ENCODE measurements at places on chromosomes 2 and 18.

DNA sequence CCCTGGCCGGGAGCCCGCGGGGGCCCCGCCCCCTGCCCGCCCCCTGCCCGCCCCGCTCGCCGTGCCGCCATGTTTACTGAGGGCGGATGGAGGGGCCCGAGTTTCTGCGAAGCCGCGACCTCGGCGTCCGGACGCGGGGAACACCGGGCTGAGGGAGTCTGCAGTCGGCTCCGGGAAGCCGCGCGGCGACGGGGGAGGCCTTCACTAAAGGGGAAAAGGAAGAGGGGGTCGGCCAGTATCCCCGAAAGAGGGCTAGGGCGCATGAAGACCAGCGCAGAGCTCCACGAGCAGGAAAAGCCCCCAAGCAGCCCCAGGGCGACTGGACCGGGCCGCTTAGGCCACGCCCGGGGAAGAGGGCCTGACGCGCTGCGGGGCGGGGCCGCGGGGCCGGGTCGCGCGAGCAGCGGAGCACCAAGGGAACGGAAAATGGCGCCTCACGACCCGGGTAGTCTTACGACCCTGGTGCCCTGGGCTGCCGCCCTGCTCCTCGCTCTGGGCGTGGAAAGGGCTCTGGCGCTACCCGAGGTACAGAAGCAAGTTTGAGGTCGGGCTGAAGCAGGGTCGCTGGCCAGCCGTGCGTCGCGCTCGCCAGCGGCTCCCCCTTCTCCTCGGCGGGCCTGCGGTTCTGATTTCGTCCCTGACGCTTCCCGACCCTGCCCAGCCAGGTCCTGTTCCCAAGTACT, at the start of the genes ATRAID and SLC5A6:
Gene ATRAID, plus strand, starts transcription at position 99 of the 683 bp plus-strand sequence. Its CDS starts 328 bp downstream, at position 427.
Gene SLC5A6, minus strand, starts transcription at position 326 of the 683 bp plus-strand sequence. CDS start 4,618 bp downstream, outside the sequence.
- DNase-seq = no peak

GRCh38 chr2:15577071-15577735, 14.5 kb upstream of the DDX1 start:
- peak; percentile 38 for DNase-seq

DNA sequence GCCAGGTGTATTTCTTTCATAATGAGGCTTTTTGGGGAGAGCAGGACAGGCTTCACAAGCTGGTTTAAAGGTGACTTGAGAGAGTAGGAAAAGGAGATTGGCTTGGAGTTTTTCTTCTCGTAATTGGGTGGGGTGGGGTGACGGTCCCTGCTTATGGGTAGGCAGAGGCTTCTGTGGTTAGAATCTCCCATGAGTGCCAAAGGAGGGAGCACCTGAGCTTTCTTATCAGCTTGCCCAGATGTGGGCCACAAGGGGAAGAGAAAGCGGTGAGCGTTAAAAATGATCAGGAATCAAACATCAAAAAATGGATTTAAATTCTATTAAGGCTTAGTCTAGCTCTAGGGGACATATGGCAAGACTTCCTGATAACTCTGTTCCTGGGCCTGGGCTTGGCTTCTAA, 9.7 kb upstream of the PNPT1 start:
- DNase-seq = no peak

DNA sequence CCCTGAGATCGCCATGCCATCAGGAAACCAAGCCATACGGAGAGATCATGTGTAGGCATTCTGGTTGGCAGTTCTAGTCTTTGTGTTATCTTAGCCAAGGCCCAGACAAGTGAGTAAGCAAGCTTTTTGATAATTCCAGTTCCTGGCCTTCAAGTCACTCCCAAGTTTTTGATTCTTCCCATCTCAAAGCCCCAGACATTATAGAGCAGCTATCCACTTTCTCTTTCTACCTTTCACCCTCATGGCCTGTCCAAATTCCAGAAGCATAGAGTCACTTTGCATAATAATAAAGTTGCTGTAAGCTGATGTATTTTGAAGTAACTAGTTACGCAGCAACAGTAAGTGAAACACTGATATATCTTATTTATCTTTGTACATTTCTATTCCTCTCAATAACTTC, 26.8 kb upstream of the IL1RL1 start:
- no peak for DNase-seq

DNA sequence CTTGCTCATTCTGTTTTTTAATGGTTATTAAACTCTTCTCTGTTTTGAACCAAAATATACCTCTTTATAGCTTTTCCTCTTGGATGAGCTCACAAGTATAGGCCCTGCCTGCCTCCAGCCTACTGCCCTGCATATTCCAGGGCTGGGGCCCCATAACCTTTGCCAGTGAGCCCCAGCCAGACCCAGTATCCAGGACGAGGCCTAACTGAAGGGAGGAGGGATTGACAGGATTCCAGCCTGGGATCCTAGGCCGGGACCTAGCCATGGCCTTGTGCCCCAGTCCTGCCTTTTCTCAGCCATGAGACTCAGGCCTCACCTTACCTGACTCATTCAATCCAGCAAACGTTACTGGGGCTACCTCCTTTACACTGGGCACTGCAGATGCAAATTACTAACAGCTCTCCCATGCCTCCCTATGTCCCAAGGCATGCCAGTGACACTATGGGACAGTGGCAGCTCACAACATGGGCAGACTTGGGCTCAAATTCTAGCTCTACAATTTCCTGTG, 159.2 kb downstream of the DDX1 start:
- no peak for DNase-seq

GRCh38 chr2:204950695-204951346, 405.5 kb downstream of the PARD3B start:
- no peak for DNase-seq

DNA sequence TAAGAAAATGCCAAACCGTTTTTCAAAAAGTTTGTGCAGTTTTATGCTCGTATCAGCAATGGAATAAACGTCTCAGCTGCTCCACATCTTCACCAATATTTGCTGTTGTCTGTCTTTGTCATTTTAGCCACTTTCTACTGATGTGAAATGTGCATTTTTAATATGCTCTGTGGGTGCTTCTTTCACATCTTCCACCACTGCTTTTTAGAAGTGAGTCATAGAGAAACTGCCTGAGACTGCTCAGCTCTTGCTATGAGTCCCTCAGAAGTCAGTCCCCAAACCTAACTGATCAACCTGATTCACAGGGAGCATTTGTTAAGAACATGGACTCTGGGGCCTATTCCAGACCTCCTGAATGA, 41.0 kb upstream of the EPC2 start:
- DNase-seq = peak; percentile 73

- DNase-seq = no peak
These were observed 20.3 kb downstream of the OXER1 start for GRCh38 chr2:42743659-42743990.

GRCh38 chr18:46754661-46755292, 2.1 kb downstream of the ST8SIA5 start:
- no peak for DNase-seq

GRCh38 chr2:131112529-131112928, 7.4 kb downstream of the PLEKHB2 start:
- DNase-seq = no peak

GRCh38 chr18:48182779-48183178, 226.4 kb downstream of the ZBTB7C start:
- DNase-seq = no peak

- peak; percentile 95 for DNase-seq
These were observed 25.5 kb upstream of the YWHAQ start for GRCh38 chr2:9656270-9656766.

GRCh38 chr2:31188131-31188530, 29.2 kb downstream of the CAPN14 start:
- DNase-seq = no peak

GRCh38 chr2:227117027-227117426, 47.0 kb downstream of the COL4A4 start:
- no peak for DNase-seq

DNA sequence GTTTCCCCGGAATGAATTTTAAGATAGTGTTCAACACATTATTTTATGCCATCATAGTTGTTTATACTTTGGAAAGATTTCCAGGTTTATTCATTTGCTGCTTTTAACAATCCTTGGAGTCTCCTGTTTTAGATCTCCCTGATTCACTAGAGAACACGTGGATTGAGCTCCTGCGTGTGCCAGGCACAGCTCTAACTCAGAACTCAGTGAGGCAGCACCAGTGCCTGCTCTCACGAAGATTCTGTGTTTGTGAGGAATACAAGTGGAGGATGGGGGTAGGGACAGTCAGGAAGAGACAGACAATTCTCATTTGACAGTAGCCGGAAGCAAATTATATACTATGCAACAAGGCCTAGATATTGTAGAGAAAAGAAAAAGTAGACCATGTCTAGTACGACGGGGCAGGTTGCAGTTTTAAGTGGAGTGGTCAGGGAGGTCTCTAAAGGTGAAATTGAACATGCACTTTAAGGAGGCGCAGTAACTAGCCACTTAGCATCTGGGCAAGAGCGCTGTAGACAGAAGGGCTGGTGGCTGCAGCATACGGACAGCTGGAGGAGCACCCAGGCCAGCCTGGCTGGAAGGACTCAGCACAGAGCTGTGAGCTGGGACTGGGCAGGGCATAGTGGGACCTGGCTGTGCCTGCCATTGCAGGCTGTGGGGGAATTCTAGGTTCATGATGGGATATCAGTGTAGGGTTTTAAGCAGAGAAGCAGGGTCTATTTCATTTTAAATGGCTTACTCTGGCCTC, 24.3 kb downstream of the RNF144A start:
- no peak for DNase-seq

DNA sequence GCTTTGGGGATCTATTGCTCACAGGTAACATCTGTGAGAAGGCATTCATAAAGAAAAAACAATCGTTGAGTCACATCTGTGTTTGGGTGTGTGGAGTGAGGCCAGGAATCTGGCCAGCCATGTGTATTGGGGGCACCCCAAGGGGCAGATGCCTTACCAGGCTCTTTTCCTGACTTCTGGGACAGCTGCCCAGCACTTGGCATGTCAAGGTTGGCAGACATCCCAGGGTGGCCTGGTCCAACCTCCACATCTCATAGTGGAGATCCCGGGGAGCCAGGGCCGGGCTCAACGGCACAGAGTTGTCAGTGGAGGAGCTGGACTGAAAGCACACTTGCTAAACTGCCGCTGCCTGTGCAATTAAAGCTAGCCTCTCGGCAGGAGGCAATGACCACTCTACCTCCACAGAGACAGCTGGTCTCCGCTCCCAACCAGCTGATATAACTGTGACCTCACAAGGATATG, 75.3 kb upstream of the MGAT4A start:
- DNase-seq = no peak

DNA sequence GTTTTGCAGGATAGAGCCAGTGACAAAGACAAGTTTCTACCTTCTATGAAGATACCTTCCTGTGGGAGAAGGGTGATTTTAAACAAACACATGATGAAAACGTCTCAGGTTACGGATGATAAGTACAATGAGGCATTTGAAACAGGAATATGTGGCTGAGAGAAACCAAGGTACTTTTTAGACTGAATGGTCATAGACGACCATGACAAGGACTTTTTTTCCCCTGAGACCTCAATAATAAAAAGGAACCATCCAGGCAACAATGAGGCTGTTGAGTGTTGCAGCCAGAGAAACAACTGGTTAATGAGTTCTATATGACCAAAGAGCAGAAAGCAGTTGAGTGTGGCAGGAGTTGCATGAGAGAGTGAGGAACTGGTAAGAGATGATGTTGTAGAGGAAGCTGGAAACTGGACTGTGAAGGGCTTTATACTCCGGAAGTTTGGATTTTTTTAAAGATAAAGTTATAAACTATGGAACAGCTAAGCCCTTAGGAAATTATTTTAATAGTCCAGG, 306.1 kb upstream of the CYRIA start:
- DNase-seq = no peak

GRCh38 chr2:109164739-109165221, 35.8 kb downstream of the SH3RF3 start:
- DNase-seq = no peak

DNA sequence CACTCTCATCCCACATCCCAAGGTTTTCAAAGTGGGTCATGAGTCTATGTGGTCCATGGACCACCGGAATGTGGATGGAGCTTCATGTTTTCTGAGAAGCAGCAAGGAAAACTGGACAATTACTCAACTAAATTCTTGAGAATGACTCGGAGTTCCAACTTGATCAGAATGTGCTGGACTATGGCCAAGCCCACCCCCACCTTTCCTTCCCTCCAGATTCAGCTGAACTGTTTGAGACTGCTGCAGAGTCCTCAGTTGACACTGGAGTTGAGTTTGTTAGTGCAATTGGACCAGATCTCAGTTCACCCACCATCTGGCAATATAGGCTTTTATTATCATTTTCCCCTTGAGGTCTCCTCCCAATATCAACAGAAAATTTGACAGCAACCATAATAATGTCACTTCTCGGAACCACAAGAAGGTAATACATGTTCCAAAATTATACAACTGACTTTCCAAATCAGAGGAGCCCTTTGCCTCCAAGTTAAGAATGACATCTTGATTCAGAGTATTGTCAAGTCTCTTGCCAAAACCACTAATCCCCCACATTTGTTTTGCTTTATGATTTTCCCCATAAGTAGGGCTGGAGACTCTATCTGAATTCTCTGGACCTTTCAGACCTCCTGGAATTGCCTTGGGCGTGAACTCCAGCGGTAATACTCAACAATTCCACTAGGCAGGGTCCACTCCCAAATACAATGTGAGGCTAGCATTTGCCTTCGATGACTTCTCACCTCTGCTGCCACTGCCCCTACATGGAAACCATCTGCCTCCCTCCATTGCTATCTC, 8.8 kb downstream of the COL4A4 start:
- DNase-seq = no peak

DNA sequence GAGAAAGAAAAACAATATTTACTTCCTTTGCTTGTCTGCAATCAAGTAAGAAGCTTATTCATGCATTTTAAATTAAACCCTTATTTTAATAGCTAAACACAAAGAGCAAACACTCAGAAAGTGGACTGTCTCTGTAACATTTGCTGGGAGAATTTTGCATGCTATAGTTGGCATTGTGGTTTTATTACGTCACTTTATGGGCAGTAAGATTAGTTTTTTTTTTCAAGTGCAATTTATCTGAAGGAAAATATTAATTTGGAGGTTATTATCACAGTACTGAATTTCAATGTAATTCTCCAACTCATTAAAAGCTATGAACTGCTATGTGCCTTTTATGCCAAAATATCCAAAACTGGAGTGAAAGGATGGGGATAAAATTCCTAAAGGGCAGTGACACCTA, 103.3 kb downstream of the TMEFF2 start:
- no peak for DNase-seq

- DNase-seq = no peak
These were observed 45.8 kb upstream of the ID2 start for GRCh38 chr2:8636041-8636491.

DNA sequence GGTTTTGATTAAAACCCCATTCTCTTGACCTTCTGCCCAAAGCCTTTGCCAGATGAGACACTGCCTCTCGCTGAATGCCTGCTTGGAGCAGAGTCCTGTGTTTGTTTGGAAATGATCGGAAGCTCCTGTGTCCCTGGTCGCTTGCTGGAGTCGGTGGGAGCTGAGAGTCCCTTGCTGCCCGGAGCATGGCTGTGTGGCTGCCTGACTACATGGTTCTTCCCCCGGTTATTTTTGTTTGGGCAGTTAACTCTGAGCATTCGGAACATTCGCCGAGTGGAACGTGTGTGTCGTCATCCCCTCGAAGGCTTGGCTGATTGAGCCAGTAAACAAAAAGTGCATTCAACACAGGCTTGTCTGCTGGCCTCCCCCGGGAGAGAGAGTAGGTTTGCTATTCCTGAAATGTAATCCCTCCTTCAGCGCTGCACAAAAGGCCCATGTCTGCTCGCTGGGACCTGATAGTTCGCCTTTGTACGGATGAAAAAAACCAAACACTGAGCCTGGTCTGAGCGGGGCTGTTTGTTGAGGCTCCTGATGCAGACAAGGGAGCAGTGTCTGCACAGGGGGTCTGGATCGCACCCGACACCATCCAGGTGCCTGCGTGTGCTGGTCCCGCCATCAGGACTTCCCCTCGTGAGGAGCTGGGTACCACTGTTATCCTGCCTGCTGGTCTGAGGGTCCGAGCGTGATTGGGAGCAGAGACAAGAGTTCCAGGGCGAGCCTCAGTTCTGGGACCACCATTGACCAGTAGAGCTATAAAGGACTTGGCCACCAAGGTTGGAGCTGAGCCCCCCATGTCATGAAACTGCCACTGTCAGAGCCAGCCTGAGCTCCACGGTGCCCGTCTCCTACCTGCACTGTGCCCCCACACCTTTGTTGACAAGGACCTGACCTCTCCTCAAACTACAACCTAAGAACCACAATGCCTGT, 83.8 kb downstream of the AGAP1 start:
- DNase-seq = no peak
